ENCODE measurements at places on chromosomes 4 and X.

DNA sequence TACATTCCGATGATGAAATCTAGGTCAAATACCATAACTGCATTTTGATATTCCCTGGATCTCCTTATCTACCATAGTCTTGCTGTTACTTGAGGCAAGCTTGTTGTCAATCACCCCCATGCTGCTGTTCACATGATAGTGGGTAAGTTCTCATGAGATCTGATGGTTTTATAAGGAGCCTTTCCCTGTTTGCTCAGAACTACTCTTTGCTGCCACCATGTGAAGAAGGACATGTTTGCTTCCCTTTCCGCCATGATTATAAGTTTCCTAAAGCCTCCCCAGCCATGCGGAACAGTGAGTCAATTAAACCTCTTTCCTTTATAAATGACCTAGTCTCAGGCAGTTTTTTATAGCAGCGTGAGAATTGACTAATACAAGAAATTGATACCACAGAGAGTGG, 432.0 kb downstream of the GLUD2 start:
- no peak for DNase-seq

GRCh38 chrX:54223581-54223980, 40.5 kb upstream of the FAM120C start:
- no peak for DNase-seq

GRCh38 chr4:48813964-48814363, 16.9 kb upstream of the OCIAD1 start:
- no peak for DNase-seq

GRCh38 chrX:7083468-7084396, 63.8 kb upstream of the STS start:
- no peak for DNase-seq

GRCh38 chr4:22653752-22654151, 39.0 kb upstream of the GBA3 start:
- no peak for DNase-seq

DNA sequence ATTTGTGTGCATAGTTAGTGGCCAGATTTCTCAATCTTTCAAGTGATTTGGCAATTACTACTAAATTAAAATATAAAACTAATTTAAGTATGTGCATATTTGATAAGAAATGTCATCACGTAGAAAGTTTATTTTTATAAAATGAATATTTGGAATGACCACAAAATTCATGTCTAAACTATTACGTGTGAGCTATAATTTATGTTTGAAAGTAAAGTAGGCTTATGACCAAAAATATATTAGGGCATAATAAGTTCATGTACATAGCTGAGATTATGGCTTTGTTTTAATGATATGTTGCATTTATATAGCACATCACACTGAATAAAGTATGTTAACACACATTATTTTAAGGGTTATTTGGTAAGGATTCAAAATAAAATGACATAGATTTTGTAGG, 1532.6 kb downstream of the C4orf33 start:
- no peak for DNase-seq

GRCh38 chr4:143383005-143383574, 46.4 kb downstream of the GAB1 start:
- DNase-seq, result no peak

DNA sequence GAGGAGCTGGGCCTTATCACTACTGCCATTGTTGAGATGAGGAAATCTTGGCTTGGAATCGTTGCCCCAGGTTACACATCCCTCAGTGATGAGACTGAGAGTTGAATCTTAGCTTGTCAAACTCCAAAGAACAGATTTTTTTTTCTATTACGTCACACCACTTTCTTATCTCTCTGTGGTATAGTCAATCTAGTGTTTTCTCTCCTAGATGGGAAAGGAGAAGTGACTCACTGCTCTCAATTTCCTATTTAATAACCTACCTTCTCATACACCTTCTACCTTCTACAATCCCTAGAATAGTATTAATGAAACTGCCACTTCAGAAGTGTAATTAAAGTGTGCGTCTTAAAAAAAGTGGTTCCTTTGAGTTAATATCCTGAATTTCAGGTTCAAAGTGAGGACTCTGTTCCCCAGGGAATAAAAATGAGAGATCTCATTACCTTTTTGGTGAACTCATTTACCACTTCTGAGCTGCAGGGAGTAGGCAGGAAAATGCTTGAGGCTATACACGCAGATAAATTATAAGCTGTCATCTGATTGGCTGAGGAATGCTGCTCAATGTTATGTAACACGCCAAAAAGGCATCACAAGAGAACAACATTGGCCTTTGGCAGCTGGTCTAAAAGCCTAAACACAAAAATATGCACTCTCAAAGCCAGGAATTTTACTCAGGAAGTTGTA, 59.3 kb downstream of the MAD2L1 start:
- DNase-seq, result no peak

- no peak for DNase-seq
Measured at GRCh38 chr4:184824081-184824775, 1.5 kb downstream of the ACSL1 start.

GRCh38 chrX:38558686-38559085, 2.7 kb upstream of the TSPAN7 start:
- DNase-seq, result no peak

- no peak for DNase-seq
Measured at GRCh38 chrX:124462931-124463330, 116.6 kb downstream of the SH2D1A start.

- DNase-seq, result no peak
Measured at GRCh38 chrX:44401151-44401550, 57.7 kb upstream of the EFHC2 start.

DNA sequence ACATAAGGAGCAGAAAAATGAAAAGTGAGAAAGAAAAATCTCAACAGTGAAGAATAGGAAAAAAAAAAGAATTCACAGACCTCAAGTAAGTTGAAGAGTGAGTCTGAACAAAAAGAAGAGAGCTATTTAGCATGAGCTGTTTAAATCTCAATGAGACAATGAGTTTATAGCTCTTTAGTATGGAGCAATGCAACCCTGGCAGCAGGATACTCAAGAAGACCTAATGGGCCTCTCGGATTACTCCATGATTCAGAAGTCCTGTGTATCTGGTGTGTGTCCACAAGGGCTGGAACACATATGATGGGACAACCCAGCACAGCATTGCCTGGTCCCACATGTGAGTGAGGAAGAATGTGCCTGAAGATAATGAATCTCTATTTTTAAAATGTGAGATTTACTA, 563.1 kb upstream of the INTU start:
- no peak for DNase-seq

GRCh38 chrX:69262036-69262936, 97.0 kb upstream of the PJA1 start:
- DNase-seq, result no peak

DNA sequence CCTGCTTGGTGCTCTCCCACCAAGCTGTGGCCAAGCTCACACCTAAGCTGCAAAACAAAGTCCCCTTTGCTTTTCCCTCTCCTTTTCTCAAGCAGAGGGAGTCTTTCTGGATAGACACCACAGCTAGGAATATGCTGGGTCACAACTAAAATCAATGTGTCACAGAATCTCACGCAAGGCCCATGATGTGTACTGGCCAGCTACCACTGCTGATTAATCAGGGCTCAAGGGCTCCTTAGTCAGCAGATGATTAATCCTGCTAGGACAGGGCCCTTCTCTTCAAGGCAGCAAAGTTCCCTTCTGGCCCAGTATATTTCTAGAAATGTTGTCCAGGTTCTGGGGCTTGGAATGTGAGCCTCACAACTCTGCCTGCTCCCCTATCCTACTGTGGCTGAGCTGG, 32.0 kb upstream of the TENT5D start:
- DNase-seq, result no peak
